ENCODE measurements at places on chromosomes 7 and 10.

DNA sequence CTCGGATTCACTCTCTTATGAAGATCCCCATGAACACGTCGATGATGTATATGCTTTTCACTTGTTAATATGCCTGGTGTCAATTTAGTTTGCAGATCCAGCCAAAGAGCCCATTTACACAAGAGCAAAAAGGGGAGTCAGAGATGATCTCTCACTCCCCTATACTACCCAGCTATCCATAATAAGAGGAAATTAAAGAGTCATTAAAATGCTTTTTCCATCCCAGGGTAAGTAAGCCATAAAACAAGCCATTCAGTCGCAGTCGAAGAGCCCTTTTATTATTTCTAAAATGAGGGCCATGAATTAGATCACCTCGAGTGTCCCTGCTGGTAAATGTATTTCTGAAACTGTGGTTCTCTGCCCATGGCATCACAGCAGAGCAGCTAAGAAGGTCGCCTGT is 41.2 kb downstream of the CHCHD3 start:
- no peak overlapping the region for H3K4me3 ChIP-seq
- H3K27ac ChIP-seq, result no peak overlapping the region
- peaks cover 2% of the 10 kb centered on the region for H3K36me3 ChIP-seq
- H3K27me3 ChIP-seq, result no peaks in the 10 kb centered on the region

DNA sequence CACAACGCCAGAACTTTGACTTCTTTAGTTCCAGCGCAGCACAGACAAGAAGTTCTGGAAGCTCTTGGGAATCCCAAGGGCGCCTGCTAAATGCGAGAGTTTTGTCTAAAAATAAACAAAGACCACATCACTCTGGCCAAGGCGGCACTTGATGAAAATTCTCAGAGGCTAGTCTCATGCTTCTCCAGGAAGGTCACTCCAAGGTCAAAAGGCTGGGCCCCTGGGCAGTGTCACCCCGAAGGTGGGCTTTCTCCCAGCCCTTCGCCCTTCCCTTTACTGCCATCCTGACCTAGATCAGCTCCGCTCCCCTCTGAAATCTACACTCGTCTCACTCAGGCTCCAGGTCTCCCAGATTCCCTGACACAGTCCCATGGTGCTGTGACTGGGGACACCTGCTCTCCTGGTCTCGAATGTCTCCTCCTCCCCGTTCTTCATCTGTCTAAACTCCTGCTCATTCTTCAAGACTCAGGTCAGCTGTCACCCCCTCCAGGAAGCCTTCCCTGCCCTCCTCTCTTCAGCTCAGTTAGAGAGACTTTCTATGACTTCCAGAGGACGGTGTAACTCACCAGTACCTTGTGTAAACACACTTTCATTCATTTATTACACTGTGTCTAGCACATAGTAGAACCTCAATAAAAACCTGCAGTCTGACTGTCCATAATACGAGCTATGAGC is 10.5 kb downstream of the FAM53B start:
- no peak overlapping the region for H3K4me3 ChIP-seq
- no peak overlapping the region for H3K27ac ChIP-seq
- H3K27me3 ChIP-seq, result no peaks in the 10 kb centered on the region
- DNase-seq, result no peak
- peaks cover 19% of the 10 kb centered on the region for H3K4me1 ChIP-seq
- H3K36me3 ChIP-seq, result peaks cover 2% of the 10 kb centered on the region

DNA sequence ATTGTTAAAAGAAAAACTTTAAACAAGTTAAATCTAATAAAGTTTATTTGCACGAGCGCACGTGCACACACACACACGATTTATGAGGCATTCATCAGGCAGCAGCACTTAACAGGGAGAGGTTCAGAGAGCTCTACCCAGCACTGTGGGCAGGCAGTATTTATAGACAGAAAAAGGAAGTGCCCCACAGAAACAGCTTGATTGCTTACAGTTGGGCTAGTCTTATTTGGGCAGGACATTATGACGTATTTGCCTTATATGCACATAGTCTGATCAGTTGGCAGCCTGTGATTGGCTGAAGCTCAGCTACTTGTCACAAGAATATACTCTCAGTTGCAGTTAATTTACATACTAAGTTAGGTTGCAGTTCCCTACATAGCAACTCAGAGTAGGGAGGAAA is 1.2 kb upstream of the SDHAF3 start:
- H3K27ac ChIP-seq, result no peak overlapping the region
- H3K4me1 ChIP-seq, result no peaks in the 10 kb centered on the region
- H3K4me3 ChIP-seq, result no peak overlapping the region
- no peaks in the 10 kb centered on the region for H3K27me3 ChIP-seq
- no peaks in the 10 kb centered on the region for H3K36me3 ChIP-seq
- DNase-seq, result no peak

DNA sequence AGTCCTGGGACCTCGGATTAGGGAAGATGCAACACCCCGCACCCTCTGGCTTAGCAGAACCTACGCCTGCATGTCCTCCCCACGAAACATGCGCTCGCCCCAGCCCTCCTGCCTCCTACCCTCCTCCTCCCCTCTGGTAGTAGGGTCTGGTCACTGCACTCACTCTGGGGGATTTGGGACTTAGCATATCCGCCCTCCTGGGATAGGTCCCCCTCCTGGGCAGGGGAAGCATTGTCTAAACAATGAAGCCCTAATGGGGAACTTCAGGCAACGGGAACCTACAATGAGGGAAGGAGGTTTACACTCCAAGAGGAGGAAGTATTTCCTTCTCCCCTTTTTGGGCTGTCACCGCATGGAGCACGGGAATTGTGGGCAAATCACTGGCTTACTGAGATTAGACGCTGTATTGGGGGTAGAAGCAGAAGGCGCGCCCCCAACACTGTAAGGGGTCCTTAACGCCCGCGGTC is 892 bp downstream of the CRHR2 start:
- no peak for DNase-seq
- no peak overlapping the region for H3K4me3 ChIP-seq
- no peak overlapping the region for H3K27ac ChIP-seq
- H3K4me1 ChIP-seq, result peaks cover 10% of the 10 kb centered on the region
- H3K36me3 ChIP-seq, result no peaks in the 10 kb centered on the region

DNA sequence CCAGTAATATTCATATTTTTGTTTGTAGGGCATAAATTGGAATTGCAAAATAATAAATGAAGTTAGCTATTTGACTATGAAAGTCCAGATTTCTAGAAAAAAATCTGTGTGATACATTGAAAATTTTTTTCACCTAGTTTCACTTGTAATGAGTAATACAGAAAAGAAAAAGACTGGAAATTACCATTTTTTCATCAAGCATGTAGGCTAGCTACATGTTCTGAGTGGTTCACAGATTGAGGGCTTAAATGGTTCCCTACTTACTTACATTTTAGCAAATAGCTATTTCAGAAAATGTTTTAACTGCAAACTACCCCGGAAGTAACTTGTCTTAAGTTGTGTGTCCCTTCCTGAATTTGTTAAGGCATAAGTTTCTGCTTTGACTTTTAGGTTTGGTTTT is 396.0 kb downstream of the PHF14 start:
- no peak overlapping the region for H3K27ac ChIP-seq
- H3K36me3 ChIP-seq, result no peaks in the 10 kb centered on the region
- H3K27me3 ChIP-seq, result no peaks in the 10 kb centered on the region
- no peak for DNase-seq

DNA sequence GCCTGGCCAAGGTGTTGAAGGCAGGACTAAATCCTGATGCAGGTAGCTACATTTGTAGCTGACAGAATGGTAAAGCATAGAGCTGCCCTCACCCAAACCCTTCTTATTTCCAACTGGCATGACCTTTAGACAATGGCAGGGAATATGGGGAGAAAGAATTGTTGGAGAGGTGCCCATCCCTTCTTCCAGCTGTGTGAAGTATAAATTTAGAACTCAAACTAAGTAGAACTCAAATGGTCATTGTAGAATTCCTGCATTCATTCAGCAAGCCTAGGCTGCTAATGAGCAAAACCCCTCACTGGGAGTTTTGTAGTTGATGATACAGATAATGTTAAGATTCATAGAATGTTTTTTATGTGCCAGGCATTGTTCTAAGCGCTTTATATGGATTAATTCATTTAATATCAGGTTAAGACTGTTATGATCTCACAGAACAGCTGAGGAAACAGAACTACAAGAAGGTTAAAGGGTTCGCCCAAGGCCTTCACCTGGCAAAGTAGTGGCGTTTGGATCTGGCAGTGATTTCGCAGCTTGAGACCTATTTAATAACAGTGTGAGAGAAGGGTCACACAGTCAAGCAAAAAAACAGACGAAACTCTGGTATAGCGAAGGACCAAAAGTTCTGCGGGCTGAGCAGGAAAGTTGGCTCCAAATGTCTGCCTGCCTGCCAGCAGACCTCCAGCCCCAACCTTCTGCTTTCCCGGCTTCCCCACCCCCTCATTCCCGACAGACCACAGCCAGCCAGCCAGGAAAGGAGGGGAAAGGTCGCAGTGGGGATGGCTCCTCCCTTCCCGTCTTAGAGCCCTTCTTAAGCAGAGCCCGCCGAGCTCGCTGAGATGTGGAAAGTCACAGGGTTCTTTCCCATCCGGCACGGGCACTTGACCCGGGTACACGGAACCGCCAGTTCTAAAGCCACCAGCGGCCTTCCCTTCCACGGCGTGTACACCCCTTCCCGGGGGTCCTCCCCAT is 1.6 kb upstream of the HILPDA start:
- H3K27me3 ChIP-seq, result no peaks in the 10 kb centered on the region
- peak overlapping the region; percentile 96 for H3K27ac ChIP-seq
- no peaks in the 10 kb centered on the region for H3K36me3 ChIP-seq

DNA sequence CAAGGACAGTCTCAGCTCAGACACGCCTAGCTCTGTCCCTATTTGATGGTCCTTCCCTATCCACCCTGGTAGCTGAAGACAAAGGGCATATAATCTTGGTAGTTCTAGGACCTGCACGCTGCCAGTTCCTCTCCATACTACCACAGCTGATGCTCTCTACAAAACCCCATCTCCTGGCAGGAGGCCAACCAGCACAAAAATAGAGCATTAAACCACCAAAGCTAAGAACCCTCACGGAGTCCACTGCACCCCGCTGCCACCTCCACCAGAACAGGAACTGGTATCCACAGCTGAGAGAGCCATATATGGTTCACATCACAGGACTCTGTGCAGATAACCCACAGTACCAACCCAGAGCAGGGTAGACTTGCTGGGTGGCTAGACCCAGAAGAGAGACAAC is 299.4 kb downstream of the LRRTM3 start:
- H3K27me3 ChIP-seq, result no peaks in the 10 kb centered on the region
- H3K4me3 ChIP-seq, result no peak overlapping the region
- DNase-seq, result no peak
- no peaks in the 10 kb centered on the region for H3K36me3 ChIP-seq
- H3K27ac ChIP-seq, result no peak overlapping the region
- no peaks in the 10 kb centered on the region for H3K4me1 ChIP-seq

GRCh38 chr10:20688797-20689544 is 208.1 kb downstream of the NEBL start:
- no peak overlapping the region for H3K27ac ChIP-seq
- H3K4me3 ChIP-seq, result no peak overlapping the region
- no peak for DNase-seq
- no peaks in the 10 kb centered on the region for H3K4me1 ChIP-seq
- H3K27me3 ChIP-seq, result no peaks in the 10 kb centered on the region

DNA sequence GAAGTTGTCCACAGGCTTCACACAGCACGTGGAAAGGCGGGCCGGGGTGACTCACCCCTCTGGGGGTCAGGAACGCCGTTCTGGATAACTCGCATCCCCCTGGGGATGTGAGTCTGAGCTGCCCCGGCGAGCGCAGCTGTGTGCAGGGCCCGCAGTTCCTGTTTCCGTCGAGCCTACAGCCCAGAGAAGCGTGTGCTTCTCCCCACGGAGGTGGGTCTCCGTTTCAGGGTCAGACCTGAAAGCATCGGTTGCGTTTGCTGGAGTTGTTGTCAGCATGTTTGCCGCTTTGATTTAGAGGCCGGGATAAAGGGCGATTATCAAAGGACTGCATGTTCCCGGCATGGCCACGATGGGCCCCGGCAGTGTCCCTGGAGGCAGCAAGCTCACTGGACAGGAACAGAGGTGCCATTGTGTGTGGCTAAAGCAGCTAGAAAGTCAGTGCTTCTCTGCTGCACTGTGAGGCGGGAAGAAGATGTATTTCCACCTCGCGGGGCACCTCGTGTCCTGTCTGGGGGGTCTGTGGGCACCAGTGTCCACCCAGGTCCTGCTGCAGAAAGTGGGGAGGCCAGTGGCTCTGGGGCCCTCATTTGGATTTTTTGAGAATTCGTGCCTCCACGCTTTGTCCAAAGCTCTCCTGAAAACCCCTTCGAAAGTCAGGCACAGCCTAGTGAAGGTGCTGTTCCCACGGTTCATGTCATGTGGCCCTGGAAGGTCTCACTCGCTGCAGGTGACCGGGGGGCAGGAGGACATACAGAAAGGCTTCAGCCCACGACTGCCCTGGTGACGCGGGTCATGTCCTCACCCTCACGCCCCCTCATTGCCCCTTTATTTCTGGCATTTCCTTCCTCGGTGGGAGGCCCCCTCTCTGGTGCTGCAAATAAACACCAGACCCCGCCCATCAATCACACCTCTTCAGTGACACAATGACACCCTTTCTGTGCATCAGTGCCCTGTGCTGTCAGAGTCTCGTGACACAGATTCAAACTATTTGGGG is 27.4 kb upstream of the GDI2 start:
- no peaks in the 10 kb centered on the region for H3K36me3 ChIP-seq
- H3K27me3 ChIP-seq, result no peaks in the 10 kb centered on the region
- H3K4me1 ChIP-seq, result peaks cover 2% of the 10 kb centered on the region

GRCh38 chr7:111094419-111094818 is 3.5 kb downstream of the LRRN3 start:
- no peak overlapping the region for H3K27ac ChIP-seq
- no peak overlapping the region for H3K4me3 ChIP-seq
- no peaks in the 10 kb centered on the region for H3K27me3 ChIP-seq
- no peaks in the 10 kb centered on the region for H3K36me3 ChIP-seq
- DNase-seq, result no peak
- H3K4me1 ChIP-seq, result no peaks in the 10 kb centered on the region

DNA sequence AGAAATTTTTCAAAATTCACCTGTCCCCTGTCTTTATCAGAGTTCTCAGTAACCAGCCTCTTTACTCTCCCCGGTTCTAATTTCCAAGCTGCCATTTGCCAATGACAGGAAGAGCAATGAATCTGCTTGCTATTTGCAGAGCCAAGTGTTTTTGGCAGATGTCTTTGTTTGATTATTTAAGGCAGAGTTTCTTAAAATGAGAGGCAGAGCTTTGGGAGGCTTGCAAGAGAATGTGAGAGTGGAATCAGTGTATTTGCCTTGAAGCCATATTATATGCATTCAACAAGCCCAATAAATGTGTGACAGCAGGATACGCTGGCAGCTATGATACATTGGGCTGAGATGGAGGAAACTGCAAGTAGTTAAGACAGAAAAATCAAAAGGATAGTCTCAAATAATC is 196.5 kb downstream of the PHF14 start:
- no peak for DNase-seq
- H3K27ac ChIP-seq, result no peak overlapping the region
- no peaks in the 10 kb centered on the region for H3K36me3 ChIP-seq
- H3K4me3 ChIP-seq, result no peak overlapping the region
- H3K4me1 ChIP-seq, result no peaks in the 10 kb centered on the region

All from trophoblast cell (in vitro differentiated cells and primary cell).